ENCODE measurements at places on chromosomes 4 and X.
A peak's percentile ranks its signal among the peaks of the same experiment; 100 is the strongest.

- no peak for DNase-seq
Observed at GRCh38 chr4:36189511-36190226, 54.6 kb downstream of the ARAP2 start.

- no peak for DNase-seq
Observed at GRCh38 chr4:55524844-55525571, 21.7 kb downstream of the CLOCK start.

- peak; percentile 59 for DNase-seq
Observed at GRCh38 chr4:183320211-183321059, at the start of gene CLDN22. CLDN22 (minus strand) TSS chr4:183320276; CDS start chr4:183320218, 58 bp downstream.

DNA sequence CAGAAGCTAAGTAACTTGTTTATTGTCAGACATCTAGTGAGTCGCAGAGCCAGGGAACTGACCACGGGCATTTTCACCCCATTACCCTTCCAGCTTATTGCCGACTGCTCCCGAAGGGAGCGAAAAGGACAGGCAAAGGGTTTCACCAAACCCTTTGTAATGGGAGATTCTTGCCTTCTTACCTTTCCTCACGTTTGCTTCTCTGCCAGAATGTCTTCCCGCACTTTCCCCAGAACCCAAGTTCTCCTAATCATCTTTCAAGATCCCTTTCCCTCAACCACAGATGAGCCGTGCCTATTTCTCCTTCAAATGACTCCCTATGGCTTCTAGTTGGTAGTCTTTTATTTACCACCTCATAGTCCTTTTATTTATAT, 520 bp upstream of the SRP72 start:
- DNase-seq = no peak

DNA sequence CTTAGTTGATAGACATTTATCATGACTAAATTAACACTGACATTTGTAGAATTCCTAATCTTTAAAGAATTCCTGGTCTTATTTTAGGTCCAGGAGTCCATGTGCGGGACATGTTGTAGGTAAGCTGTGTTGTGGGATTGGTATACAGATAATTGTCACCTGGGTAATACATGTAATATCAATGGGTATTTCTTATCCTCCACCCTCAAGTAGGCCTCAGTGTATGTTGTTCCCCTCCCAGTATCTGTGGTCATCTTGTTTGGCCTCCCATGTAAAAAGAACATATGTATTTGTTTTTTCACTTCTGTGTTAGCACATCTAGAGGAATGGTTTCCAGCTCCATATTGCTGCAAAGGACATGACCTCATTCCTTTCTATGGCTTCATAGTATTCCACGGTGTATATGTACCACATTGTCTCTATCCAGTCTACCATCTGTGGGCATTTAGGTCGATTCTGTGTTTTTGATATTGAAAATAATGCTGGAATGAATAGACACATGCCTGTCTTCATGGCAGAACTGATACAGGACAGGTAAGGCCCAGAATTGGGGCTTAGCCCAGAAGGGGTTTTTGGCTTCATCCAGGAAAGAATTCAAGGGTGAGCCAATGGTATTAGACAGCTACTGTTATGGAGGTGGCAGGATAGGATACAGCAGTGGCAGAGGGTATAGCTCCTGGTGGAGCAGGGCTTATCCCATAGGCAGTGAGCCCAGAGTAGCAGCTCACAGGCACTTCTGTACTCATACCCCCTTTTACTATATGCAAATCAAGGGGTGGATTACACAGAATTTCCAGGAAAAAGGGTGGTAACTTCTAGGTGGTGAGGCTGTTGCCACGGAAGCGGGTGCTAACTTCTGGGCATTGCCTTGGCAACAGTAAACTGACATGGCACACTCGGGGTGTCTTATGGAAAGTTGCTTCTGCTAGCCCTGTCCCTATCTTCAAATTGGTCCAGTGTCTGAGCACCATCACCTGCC, 66.1 kb upstream of the WDR1 start:
- DNase-seq = no peak

- DNase-seq = peak; percentile 37
Observed at GRCh38 chr4:57037982-57038604, 59.4 kb downstream of the POLR2B start.

DNA sequence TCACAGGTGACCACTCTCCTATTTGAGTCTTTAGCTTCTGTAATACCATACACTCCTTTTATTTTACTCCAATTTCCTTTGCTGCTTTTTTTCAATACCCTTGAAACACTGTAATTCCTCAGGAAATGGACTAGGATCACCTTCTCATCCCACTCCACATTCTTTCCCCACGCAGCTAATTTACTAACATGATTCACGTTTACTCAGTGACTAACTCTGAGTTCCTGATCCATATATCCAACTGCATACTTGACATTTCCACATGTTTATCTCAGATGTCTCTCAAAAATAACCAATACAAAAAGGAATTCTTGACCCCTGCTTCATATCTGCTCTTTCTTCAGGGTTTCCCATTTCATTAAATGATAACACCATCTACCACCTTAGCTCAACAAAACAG, 19.9 kb downstream of the RPS6KA6 start:
- DNase-seq = no peak

DNA sequence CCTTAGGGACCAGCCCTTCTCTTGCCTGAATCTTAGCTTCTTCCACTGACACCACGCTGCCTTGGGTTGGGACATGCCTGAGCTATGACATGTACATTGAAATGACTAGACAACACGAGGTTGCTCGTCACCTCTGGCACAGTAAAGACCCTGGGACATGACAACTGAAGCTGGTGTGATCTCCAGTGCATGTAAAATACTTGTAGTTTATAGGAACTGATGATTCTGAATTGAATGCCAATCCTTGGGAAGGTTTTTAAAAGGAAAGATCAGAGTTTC, 100.7 kb upstream of the PGRMC2 start:
- DNase-seq = no peak

GRCh38 chrX:108362026-108362425, 76.2 kb downstream of the COL4A6 start:
- DNase-seq = no peak

- DNase-seq = no peak
Observed at GRCh38 chr4:174707051-174707676, 121.9 kb downstream of the GLRA3 start.

DNA sequence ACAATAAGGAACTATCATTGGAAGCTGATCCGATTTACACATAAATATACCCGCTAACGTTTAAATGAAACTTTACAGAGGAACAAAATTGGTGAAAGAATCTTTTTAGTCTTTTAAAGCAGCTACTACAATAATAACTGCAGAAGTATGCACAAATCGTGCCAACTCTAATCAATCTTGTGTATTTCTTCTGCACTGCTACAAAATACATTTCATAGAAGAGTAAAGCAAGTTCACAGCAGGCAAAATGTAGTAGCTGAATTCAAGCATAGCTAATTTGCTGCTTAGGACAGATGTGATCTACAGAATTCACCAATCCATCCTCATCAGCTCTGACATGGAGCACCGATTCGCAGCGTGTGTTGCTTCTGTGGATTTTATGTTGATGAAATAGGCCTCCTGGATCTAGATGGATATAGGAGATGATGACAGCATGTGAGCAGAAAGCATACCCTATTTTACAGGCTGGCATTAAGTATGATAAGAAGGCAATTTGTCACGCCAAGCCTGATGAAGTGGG, 367.3 kb upstream of the FGF13 start:
- peak; percentile 10 for DNase-seq

- no peak for DNase-seq
Observed at GRCh38 chr4:43282534-43282933, 390.0 kb downstream of the GRXCR1 start.

- DNase-seq = no peak
Observed at GRCh38 chrX:150409486-150409885, 46.4 kb downstream of the MAMLD1 start.

- no peak for DNase-seq
Observed at GRCh38 chr4:177989503-177990201, 547.4 kb upstream of the AGA start.

DNA sequence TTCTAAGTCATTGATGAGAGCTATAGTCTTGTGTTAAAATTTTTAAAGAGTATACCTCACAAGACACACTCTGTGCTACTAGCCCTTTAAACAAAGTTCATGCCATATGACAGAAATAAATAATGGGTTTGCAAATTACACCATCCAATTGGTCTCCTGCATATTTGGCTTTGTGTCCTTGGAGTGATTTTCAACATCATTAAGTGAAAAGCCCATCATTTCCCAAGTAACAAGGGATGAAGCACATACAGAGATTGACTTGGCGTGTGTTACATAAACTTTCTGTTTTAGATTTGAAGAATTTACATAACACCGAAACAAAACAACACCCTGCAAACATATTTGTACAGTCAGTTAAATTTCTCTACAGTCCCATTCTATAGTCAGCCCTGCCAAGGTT, 216.9 kb upstream of the NEIL3 start:
- DNase-seq = no peak

DNA sequence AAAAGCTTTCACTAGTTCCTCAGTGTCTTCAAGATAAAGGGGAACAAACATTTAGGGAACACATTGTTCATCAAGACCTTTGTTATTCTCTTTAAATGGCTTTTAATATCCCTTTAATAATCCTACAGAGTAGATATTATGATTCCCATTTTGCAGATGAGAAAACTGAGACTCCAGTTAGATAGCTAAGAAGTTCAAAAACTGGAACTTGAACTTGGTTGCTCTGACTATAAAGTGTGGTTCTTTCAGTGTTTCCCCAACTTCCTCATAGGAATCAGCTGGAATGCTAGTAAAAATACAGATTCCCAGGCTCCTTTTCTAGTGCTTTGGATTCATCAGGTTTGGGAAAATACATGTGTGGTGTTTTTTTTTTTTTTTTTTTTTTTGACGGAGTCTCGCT, 37.7 kb downstream of the DLG3 start:
- DNase-seq = no peak

DNA sequence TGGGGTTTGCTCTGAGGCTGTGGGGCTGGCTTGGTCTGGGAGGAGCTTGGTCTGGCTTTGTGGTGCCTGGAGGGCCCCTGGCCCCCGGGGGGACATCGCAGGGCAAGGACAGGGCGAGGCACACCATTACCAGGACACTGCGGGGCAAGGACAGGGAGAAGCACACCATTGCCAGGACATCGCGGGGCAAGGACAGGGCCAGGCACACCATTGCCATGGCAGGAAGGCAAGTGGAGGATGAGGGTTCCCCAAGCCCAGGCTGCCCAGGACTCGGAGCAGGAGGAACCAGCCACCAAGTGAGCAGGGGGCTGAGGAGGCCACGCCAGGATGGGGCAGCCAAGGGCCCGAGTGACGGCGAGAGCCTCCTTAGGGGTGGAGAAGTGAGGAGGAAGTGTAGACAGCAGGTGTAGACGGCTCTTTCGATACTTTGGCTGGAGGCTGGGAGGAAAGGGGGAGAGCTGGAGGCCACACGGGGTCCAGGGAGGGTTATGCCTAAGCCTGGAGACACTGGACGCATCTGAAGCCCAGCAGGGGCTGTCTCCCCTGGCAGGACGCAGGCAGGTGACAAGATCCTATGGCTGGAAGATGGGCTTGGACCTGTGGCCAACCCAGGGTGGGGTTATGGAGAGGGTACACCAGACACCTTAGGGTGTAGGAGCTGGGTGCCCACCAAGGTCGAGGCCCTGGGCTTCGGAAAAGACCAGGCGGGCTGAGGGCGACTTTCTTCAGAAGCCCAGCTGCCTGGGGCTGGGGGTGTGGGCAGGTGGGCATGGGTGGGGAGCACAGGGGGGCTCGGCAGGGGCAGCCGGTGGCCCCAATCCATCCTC, 7.3 kb downstream of the NKX1-1 start:
- DNase-seq = no peak

DNA sequence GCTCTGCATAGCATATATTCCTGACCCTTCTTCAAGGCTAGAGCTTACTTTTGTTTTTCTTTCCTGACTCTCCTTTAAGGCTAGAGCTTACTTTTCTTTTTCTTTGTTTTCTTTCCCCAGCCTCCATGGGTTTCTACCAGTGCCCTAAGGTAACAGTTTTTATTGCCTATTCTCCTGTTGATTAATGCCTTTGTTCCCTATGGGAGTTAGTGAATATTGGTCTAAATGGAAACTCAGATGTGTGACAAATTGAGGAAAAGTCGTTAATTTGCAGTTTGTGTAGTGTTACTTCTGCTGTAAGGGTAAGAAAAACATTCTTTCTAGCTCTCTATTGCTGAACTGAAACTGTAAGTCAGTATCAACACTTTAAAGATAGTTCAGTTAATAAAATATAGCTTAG, 358.7 kb downstream of the IL15 start:
- DNase-seq = no peak

DNA sequence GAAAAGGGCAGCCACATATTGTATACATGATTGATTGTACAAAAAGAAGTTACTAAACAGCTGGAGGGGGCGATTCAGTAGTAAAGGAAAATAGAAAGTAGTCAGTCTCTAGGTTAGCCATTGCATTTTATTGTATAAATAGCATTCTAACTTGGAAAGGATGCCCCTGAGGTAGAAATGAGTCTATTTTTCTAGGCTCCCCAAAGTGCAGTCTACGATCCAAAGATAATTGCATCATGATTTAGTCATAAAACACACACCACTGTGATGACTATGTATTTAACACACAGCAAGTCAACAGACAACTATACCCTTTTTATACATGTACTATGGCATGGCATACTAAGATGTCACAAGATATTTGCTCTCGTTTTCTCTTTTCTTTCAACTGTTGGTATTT, 204.9 kb downstream of the APBB2 start:
- DNase-seq = no peak

DNA sequence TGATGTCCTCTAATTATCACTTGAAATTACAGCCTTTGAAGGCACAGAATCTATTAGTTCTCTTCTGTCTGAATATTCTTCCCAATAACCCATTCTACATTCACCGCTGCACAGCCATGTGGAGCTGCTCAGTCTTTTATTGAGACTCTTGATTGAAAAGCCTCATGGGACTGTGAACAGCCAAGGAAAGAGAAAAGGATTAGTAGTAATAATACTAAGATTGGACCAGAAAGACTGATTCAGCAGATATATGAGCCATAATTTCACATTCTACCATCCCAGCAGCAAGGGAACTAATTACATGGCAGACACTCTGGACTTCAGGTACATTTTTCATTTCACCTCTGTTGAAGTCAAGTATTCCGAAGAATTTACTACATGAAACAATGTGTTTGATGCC, 2471.7 kb downstream of the ARAP2 start:
- DNase-seq = no peak

DNA sequence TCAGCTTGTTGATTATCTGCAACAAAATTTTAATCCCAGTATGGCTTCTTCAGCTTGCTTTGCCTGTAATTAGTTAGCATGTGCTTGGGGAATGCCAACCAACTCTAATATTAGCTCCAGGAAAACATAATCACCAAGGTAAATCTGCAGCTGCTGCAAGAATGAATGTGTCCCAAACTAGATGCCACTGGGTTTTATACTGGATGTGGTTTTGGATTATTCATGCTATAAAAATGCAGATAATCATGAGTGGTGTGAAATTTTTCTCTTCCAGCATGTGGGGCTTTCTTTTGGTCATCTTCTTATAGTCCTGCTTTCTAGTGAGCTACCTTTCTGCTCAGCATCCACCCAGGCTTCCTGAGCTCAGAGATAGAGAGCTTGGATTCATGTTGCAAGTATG, 295.9 kb upstream of the CASK start:
- no peak for DNase-seq

- DNase-seq = no peak
Observed at GRCh38 chr4:125421547-125421946, 106.8 kb downstream of the FAT4 start.

All from SK-N-DZ (cell line).